ENCODE measurements at places on chromosomes 12 and 14.

- DNase-seq: peak; percentile 45
These were observed 51.2 kb downstream of the TESC start for GRCh38 chr12:117047810-117048584.

DNA sequence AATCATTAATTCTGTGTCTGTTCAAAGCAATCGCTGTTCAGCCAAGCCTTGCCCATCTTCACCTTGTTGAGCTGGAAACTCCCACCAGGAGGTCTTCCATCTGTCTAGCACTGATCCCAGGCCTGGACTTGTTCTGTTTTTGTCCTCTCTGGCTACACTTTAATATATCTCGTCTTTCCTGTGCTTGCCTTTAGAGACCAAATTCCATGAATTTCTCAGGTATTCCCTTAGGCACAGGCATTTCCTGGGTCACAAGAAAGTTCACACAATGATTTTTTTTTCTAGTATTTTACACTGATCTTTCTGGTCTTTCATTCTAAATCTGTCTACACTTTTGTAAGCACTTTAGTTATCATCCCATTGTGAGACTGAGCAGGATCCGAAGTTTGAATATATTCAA is 116.4 kb upstream of the CCND2 start:
- DNase-seq: no peak

DNA sequence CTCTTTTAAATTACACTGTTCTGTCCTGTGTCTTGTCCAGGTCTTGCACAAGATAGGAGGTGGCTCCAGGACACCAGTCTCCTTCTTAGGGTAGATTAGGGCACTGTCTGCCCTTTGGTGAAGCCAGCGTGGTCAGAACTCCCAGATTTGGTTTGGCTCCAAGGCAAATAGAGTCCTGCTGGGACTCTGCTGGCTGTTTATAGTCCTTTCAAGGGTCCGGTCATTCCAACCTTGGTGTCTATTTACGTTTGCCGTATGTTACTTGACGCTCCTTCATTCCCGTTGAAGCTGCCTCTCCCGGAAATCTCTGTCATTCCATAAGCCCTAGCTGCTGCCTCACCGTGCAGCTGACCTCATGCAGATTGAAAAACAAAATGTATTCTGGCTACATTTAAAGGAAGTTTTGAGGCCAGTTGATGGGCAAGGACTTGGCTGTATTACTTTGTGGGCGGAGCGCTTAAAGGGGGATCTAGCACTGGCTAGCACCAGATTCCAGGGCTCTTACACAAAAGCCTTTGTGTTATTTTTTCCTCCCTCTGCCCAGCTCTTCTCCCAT is 180.6 kb downstream of the AKAP6 start:
- peak; percentile 91 for DNase-seq

DNA sequence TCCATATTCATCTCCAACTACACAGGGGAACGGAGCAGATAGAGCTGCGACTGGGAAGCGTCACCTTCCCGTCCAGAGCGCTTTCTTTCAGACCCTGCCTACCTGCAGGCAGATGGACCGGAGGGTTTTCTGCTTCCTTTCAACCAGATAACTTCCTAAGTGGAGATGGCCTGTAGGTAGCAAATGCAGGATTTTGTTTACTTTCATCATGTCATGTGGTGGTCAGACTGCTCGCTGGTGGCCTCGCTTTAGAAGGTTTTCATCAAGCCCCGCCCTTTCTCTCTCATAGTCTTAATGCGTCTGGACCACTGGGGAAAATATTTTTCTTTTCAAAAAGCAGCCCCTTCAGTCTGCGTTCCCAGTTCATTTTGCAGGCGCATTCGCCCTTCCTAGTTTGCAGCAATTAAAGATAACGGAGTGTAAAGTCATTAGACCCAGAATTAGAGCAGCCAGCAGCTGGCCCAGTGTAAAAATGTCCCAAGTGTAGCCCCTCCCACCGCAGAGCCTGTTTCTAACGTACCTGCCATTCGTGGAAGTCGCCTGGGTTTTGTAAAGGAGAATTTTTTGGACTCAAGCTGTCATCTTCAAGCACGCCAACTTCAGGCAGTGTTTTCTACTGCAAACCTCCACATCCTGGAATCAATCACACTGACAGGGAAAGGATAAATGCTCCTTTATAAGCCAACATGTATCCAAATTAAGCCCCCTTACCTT is 68.9 kb downstream of the TESC start:
- no peak for DNase-seq

DNA sequence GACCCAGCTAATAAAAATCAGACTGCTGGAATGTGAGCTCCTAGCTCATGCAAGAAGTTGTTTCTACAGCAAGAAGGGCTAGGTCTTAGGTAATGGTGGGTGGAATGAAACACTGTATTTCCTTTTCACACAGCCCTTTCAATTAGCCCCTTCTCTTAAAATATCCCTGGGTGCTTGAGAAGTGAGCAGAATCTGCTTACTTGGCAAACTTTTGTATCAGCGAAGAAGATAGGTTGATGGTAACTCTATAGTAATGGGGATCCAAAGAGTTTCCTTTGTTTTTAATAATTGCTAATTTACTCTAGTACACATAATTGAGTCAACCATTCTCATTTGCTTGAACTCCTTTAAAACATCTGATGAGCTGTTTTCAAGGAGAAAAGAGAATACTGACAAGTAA is 100.6 kb upstream of the FSCB start:
- DNase-seq: no peak

DNA sequence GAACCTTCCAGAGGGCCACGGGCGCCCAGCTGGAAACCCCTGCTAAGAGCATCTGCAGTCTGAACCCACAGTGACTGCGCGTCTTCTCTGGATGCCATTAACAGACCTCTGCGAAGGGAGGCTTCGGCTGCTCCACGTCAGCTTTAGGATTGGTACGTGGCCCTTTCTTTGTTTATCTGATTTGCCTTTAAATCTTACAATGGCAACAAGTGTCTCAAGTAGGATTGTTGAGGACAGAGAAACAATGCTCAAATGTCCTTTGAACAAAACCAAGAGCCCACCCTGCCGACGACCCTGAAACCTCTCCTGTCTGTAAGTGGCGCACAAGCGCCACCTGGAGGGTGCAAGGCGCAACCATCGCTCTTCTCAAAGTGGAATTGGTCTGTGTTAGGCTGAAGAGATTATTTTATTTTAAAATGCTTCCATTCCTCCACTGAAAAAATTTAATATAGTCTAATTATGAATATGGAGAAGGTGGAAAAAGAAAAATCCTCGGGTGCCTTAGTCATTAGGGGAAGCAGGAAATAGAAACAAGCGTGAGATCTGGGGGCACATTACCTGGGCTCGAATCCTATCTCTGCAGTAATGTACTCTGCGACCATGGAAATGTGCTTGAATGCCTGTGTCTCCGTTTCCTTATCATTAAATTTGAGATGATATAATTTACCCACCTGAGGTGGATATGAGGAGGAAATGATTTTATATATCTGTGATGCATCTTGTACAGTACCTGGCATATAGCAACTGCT is 82.6 kb upstream of the PTPRB start:
- DNase-seq: peak; percentile 64

DNA sequence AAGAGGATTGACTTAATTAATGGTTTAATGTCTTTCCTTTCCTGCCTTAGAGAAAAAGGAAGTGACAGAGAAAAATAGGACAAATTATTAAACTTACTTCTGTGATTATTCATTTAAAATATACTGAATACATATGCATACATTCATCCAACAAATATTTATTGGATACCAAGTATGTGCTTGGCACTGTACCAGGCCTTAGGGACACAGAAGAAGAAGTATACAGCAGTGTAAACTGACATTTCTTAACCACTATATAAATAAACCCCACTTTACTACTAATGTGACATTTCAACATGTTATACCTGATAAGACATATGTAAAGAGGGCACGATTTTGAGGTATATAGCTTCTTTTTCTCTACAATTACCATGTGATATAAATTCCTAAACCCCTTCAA is 53.6 kb downstream of the ERO1A start:
- no peak for DNase-seq

- DNase-seq: no peak
These were observed 68.3 kb upstream of the DDX11 start for GRCh38 chr12:31005256-31005943.

DNA sequence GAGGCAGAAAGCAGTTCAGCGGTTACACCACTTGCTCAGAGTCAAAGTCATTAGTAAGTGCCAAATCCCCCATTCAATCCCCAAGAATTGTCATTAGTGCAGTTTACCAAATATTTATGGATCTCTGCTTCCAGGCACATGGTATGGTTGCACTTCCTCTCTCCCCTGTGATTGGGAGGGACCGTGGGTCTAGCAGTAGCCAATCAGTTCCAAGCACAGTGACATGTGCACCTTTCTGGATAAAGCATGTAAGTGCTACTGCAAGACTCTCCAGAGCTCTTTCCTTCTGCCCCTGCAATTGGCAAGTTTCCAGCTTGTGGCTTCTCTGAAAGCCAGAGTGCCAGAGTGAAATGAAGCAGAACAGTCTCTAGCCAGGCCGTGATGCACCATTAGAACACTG is 85.3 kb upstream of the FLRT2 start:
- peak; percentile 68 for DNase-seq

DNA sequence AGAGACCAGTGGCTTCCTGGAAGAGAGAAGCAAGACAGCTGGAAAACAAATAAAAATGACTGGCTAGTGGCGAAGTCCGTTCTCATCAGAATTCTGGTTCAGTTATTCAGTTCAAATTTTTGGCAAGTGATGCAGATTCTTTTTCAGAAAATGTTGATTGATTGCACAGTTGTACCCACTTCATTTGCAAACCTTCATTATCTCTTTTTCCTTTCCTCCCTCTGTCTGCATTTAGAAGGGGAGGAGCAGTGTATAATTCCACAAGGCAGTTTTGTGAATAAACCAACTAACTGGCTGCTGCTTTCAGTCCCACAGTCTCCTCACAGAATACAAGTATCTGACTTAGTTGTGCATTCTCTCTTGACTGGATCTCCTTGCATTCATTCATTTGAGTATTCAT is 417.5 kb downstream of the NPAS3 start:
- DNase-seq: no peak

DNA sequence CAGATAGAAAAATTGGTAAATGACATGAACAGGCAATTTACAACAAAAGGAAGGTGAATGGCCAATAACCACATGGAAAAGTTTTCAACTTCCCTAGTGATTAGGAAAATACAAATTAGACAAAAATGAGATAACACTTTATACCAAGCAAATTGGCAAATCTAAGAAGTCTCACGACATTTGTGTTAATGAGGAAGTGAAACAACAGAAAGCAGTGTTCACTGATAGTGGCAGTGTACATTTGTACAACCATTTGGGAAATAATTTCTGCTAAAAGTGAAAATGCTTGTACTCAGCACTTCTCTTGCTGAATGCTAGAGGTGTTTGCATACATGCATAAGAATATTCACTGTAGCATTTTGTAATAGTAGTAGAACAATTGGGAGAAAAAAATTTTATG is 126.6 kb downstream of the LLPH start:
- no peak for DNase-seq

GRCh38 chr14:25756876-25757275 is 706.9 kb upstream of the STXBP6 start:
- DNase-seq: no peak

- DNase-seq: no peak
These were observed 127.4 kb downstream of the CRADD start for GRCh38 chr12:93804392-93805179.

GRCh38 chr14:33414041-33414440 is 475.4 kb downstream of the NPAS3 start:
- DNase-seq: no peak

GRCh38 chr12:27293463-27293862 is 39.2 kb upstream of the BMAL2 start:
- no peak for DNase-seq

DNA sequence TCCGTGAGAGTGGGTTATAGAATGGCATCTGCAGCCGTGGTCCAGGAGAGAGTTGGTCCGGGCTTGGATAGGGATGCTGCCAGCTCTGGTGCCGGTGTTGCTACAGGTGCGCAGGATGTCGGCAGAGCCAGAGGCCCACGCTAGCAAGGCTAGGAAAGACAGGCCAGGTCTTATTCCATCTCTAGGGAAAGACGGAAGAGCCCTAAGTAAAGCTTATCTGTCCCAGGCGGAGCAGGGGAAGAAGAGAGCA is 485 bp upstream of the PSME1 start:
- no peak for DNase-seq

- DNase-seq: no peak
These were observed 58.0 kb downstream of the NTF3 start for GRCh38 chr12:5489760-5490406.

- no peak for DNase-seq
These were observed 1002.6 kb downstream of the GALC start for GRCh38 chr14:86990396-86990795.

DNA sequence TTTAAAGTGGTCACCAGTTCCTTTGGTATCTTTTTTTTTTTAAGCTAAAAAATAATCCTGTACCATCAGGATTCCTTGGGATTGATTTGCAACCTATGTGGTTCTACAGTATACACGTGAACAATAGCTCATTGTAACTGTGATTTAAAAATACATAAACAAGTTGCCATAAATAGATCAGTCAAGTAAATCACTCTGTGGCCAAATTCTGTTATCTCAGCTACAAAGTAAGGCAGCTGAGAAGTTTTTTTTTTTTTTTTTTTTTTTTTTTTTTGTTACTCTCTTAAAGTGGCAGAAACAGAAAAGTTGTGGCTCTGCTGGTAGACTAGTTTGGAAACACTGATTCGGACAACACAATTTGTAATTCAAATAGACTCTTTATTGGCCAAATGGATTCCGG is 104.5 kb downstream of the PRICKLE1 start:
- DNase-seq: no peak

DNA sequence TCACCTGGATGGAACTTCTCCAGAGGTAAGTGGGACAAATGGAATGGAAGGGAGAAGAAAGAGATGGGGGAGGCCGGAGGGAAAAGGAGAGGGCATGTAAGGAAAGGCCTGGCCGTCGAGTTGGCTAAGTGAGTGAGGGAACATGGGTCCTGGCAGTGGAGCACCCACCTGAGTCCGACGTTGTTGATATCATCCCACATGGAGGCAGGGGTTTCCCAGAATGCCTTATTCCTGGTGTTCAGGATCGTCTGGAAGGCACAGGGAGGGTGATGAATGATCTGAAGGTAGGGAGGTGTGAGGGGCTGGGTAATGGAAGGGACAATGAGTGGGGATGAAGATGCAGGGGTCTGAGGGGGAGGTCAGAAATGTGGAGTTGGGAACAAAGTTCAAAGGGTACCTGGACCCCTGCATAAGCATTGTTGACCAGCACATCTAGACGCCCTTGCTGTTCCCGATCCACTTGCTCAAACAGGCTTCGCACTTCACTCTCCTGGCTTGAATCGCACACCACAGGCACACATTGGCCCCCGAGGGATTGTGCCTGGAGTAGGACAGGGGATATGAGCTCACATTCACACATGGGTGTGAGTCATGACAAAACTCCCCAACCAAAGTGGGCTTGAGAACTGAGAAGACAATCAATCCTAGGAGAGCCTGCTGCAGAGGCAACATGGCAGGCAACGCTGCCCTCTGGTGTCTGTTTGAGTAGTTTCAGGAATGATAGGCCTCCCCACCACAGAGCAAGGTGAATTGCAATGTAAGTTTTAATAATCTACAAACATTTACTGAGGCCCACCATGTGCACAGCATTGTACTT is 3.0 kb downstream of the DHRS1 start:
- DNase-seq: peak; percentile 82

- DNase-seq: no peak
These were observed 220.8 kb downstream of the CHST11 start for GRCh38 chr12:104677441-104678089.

Data from SJCRH30 (cell line).